ENCODE measurements at places on chromosomes 1 and 21. TPM values are rescaled to one million over a fixed set of nuclear protein-coding genes. Genes with fewer than 3 reads are reported as not detected.

ADGRB2 gene
- total RNA-seq: not detected

ZC3H11A gene
- 91.8 TPM for total RNA-seq

KLHDC7A gene
- 0.17 TPM for total RNA-seq

GJB4 gene
- total RNA-seq: not detected

KRTAP19-1 gene
- total RNA-seq: not detected

ALG14 gene
- 3.9 TPM for total RNA-seq

VANGL2 gene
- not detected for total RNA-seq

OPTC gene
- total RNA-seq: not detected

HNRNPCL4 gene
- total RNA-seq: not detected

SERBP1 gene
- 328 TPM for total RNA-seq

HAPLN2 gene
- not detected for total RNA-seq

CALML6 gene
- 1.00 TPM for total RNA-seq

CACNA1S gene
- not detected for total RNA-seq

SPRR3 gene
- not detected for total RNA-seq

AMY2B gene
- total RNA-seq: 4.2 TPM

CCDC181 gene
- 0.31 TPM for total RNA-seq
